ENCODE measurements at places on chromosomes 11 and 22.

GRCh38 chr11:728901-729491, 18.3 kb upstream of the TALDO1 start:
- DNase-seq: no peak

DNA sequence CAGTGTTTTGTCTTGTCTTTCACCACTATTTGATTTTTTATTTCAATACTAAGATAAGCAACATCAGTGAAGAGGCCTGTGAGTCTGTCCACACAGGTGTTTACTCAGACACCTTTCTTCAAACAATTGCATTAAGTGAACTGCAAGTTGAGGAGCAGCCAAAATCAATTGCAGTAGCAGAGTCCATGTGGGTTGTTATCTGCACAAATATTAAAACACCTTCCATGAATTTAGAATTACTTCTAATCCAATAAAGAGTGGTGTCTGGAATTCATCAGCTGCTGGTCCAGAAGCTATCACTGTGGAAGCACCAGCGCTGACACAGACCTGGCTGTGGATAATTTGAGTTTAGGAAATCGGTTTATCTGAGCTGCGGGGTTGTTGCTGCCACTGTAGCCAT, 83.5 kb upstream of the FAT3 start:
- no peak for DNase-seq

DNA sequence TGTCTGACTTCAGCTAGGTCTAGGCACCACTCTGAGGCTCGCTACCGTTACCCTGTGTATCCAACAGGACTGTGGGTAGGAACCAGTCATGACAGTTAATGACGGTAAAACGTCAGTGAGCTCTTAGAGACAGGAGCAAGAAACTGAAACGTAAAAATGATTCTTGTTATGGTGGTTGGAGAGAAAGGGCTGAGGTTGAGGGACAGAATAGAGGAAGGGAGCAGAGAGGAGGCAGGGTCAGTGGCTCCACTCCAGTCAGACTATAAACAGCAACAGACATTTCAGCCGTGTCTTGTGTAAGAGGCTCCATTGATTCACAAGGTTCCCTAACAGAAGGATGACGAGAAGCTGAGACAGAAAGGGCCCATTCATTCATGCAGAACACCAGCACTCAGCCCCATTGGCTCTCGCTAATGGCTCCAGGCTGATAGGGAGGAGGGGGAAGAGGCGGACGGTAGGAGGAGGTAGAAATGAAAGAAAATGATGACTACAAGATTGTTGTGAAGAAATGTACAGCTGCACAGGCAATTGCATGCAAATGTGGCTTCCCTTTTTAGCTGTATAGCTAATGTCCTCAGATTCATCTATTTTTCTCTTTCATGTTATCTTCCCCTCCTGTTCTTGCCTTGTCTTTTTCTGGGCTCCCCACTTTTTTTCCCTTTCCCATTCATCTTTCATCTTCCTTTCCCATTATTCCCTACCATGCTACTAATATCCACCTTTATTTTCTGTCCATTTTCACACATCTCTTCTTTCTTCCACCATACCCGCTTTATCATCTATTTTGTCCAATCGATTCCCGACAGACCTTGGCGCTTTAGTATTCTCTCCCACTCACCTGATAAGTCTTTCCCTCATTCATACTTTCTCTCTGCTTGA, 34.3 kb downstream of the ETS1 start:
- no peak for DNase-seq

DNA sequence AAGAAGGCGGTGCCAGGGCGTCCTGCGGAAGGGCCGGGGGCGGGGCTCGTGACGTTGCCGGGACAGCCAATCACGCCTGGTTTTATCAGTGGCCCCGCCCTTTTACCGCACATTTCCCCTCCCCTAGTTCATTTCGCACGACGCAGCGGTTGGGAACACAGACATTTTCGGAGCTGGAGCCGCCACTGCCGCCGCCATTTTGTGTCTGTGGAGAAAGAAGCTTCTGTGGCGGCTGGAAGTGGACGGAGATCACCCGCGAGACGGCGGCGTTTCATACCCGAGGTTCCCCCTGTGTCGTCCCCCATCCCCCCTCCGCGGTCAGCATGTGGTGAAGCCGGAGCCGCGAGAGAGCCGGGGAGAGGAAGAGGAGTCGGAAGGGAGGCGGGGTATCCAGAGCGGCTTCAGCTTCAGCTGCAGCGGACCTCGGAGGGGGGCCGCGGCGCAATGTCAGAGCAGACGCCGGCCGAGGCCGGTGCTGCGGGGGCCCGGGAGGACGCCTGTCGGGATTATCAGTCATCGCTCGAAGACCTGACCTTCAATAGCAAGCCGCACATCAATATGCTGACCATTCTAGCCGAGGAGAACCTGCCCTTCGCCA, at the start of gene PCF11:
Gene PCF11 (plus strand): TSS at position 136 of the 598 bp plus-strand sequence. CDS start 309 bp downstream, at position 445.
- no peak for DNase-seq

GRCh38 chr11:64069401-64070313, 33.9 kb downstream of the FLRT1 start:
- no peak for DNase-seq

GRCh38 chr11:11876458-11876857, 34.7 kb downstream of the USP47 start:
- DNase-seq: no peak

- no peak for DNase-seq
These were observed 21.1 kb upstream of the ARHGAP32 start for GRCh38 chr11:129213261-129213660.

DNA sequence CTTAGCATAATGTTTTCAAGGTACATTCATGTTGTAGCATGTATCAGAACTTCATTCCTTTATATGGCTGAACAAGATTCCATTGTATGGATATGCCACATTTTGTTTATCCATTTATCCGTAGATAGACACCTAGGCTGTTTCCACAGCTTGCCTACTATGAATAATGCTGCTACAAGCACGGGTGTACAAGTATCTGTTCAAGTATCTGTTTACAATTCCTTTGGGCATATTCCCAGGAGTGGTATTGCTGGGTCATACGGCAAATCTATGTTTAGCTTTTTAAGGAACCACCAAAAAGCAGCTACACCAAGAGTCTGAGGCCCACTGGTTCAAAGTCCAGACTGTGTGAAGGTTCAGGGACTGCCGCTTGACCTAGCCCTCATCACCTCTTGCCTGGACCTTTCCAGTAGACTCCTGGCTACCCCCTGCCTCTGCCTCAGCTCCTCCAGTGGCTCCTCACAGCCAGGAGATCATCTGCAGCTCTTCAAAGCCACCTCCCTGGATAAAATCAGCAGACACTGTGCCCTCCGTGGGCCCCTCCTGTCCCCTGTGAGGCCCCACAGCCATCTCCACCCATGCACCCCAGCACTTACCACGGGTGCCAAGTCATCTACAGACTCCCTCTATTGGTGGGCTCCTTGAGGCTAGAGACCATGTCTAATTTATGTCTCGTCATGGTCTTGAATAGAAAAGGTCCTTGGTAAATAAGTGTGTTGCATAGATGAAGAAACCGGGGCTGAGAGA, 160.3 kb downstream of the MN1 start:
- DNase-seq: no peak

DNA sequence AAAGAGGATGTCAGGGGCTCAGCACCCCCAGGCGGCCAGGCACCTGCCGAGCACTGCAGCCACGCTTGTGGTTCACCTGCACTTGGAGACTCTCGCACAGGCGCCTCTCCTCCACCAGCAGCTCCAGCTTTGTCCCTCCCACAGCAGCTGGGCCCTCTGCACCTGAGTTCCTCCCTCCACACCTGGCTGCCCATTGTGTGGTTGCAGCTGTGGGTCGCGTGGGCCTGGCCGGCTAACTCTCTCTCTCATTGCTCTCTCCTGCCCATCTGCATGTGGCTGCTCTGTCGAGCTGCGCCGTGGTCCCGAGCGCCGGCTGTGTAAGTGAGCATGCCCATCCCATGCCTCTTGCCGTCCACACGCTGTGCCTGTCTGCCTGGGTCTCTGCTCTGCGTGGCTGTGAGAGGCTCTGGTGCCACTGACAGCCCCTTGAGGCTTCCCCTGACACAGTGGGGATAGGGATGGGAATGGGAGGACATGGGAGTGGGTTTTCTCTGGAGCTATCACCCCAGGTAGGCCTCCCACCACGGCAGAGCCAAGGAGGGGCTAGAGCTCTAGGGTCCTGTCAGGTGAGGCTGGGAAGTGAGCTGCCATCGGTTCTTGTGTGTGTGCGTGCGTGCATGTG, 8.5 kb upstream of the ACR start:
- DNase-seq: no peak
